Suprapubic skin (tissue), 4 donors: ENCODE measurements at places on chromosomes 16 and 17. TPM values are rescaled to one million over a fixed set of nuclear protein-coding genes. Genes with fewer than 3 reads are reported as not detected.

The CKLF gene
- total RNA-seq: 16.4 TPM

GRCh38 chr17:49987290-49987585 is 7.8 kb downstream of the DLX3 start:
- DNase-seq: no peak

GRCh38 chr17:10166176-10166935 is 32.0 kb downstream of the GAS7 start:
- no peak for DNase-seq

GRCh38 chr16:1997494-1998359 is 8.0 kb downstream of the SYNGR3 start:
- DNase-seq: no peak

GRCh38 chr17:57643062-57643461 is 102.0 kb downstream of the CCDC182 start:
- no peak for DNase-seq

The ADAD2 gene
- not detected for total RNA-seq

GRCh38 chr17:82930924-82931698 is 91.3 kb upstream of the ZNF750 start:
- DNase-seq: no peak
